K562 (cell line): ENCODE measurements at places on chromosomes 6 and 20.

DNA sequence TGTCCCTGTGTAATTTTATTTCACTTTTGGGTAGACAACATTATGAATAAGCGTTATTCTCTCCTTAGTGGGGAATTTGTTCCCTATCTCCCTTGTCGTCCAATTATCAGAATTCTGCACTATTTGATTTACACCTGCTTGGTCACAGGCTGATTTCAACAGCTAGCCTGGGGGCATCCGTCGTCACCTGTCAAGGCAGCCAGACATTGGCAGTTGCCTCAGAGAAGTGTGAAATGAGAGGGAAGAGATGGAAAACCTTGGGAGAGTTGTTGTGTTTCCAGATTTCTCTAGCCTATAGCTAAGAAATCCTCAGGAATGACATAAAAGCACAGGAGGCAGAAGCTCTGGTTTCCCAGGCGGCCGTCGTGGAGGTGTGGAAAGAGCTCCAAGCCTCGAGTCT lies 891 bp upstream of the GHRH start:
- DNase-seq, result no peak

GRCh38 chr20:57312138-57312537 lies 17.5 kb upstream of the SPO11 start:
- DNase-seq, result no peak

- DNase-seq, result no peak
Measured at GRCh38 chr6:22536122-22536521, 33.2 kb upstream of the HDGFL1 start.

DNA sequence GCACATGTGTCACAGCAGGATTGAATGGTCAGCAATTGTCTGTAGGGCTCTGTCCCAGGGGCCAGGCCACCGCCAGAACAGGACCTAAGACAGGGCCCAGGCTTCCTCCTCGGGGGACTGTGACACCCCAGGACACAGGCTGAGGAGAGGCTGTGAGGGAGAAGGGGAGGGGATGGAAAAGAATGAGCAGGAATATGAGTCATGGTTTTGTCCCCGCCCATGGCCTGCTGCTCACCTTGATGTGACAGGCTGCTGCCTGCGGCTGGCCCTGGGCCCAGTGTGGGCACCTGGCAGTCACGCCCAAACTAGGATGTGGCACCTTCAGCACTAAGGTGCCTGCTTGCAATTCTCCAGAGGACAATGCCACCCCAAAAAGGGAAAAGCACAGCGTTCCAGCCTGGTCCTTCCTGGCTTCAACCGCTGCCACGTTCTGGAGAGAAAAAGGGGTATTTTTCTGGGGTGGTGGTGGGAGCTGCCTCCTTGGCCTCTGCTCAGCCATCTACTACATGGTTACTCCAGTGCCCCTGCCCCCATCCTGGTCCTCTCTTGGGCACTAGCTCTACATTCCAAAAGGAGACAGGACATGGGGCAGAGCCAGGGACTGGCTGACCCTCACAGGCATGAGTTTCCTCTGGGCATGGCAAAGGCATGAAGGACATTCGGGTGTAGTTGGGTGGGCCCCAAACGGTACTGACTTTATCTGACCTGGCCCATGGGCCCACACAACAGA lies 93.4 kb downstream of the SLC22A23 start:
- DNase-seq, result peak; percentile 56

GRCh38 chr20:48236000-48236970 lies 451.0 kb upstream of the SULF2 start:
- no peak for DNase-seq
